Activated gamma-delta T cell treated with Interleukin-2 at 50 U/mL for 16 hours (primary cell): ENCODE measurements at places on chromosomes 7 and 10.

GRCh38 chr7:149655784-149656183 lies 117.6 kb downstream of the ZNF467 start:
- DNase-seq = no peak

DNA sequence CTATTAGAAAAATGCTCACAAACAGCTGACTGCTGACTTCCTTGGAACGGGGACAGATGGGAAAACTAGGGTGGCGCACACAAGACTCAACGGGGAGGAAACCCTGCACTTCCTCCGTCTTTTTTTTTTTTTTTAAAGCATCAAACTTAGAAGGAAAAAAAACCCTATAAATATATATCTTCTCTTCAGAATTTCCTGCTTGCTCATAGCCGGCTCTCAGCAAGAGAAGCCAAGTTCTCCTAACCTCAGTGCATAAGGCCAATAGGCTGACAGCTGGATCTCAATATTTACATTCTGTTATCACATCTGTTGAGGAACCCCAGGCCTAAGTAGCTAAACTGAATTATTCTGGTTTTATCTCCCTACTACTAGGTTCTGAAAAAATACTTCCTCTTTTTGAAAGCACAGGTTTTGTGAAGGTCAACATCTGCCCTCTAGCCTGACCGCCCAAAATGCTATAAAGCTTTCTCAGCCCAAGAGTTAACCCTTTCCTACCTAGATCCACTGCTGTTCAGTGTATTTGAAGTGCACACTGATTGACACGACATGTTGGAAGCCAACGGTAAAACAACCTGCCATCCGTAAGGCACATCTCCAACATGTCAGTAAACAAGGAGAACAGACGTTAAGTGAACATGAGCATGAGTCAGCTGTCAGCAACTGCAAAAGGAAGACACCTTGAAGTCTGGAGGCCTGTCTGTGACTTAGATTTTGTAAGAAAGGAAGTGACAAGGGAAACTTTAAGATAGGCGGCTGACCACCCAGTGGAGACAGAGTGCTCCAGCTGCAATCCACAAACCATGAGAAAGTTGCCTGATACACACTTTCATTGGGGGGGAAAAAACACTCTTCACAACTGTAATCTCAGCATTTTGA lies 83.8 kb downstream of the EBLN1 start:
- DNase-seq = no peak

DNA sequence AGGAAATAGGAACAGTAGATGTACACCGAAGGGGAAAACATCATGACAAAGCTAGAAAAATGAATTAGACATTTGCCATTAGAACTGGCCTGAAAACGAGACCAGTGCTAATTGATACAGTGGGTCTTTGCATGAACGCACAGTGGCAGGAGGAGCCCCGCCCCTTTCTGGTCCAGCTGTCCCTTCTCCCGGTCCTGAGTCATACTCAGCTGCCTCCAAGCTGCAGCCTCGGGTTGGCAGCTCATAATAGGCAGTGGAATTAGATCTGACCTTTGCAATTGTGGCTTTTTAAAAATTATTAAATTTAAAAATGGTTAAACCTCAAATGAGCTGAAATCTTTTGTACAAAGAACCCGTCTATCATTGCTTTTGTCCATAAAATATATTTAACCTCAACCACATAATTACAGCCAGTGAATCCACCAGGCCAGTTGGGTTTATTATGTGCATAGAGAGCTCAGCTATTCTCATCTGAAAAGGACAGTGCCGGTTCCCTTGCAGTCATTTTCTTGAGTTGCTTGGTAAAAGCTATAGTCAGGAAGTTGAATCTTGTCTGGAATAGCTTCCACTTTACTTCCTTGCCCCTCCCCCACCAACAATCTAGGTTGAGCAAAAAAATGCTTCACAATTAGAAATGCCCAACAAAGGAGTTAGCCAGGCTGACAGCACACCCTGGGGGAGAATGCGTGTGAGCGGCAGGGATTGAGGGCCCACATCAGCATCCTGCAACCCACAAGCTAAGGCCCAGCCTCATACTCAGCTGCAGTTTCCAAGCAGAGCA lies 147.1 kb downstream of the BUB3 start:
- no peak for DNase-seq

GRCh38 chr7:3795141-3795540 lies 494.1 kb downstream of the SDK1 start:
- DNase-seq = no peak

GRCh38 chr7:138388673-138389491 lies 71.2 kb upstream of the TRIM24 start:
- no peak for DNase-seq

- no peak for DNase-seq
Observed at GRCh38 chr7:41219276-41219675, 483.6 kb downstream of the INHBA start.

DNA sequence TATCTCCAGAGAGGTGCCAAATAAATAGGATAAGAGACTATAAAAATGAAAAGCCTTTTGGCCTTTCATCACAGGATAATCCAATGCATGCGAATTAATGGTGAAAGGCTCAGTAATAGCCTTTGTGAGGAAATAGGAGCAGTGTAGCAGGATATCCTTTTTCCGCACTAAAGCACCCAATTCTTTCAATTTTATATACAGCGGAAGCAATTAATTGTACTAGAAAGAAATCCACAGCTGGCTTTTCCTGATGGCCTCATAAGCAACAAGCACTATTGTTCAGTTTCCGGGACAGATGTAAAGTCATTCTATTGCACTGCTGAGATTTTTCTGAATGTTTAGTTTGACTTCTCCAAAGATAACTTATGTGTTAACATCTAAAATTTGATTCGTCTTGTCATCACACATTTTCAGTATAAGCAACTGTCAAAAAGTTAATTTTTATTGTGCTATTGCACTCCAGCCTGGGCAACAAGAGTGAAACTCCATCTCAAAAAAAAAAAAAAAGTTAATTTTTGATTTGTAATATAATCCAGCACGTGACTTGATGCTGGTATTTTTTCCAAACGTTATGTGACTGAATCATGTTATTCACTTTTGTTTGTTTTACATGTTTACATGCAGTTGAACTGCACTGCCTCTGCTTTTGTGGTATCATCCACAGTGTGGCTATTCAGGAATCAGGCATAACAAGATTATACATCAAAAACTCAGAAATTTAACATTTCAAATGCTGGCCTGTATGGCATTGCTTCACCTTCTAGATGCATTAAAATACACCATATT lies 8.4 kb upstream of the BMPR1A start:
- no peak for DNase-seq

DNA sequence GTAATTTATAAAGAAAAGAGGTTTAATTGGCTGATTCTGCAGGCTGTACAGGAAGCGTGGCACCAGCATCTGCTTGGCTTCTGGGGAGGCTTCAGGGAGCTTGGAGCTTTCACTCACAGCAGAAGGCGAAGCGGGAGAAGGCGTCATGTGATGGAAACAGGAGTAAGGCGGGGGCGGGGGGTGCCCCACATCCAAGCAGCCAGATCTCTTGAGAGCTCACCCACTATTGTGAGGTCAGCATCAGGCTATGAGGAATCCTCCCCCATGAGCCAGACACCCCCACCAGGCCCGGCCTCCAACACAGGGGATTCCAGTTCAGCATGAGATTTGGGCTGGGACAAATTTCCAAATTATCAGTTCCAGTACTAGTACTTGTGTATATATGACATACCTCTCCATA lies 46.2 kb downstream of the WDR37 start:
- no peak for DNase-seq

DNA sequence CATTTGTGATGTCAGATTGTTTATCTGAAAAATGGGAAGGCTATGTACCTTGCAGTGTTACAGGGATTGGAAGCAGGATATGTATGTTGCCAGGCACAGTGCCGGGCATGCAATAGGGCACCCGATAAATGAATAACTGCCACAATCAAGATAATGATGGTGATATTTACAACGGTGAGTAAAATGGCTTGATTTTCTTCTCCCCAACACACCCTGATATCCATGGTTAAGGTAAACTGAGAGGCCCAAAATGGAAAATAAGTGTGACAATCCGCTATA lies 108.3 kb downstream of the CYP26A1 start:
- no peak for DNase-seq

GRCh38 chr10:128626397-128627000 lies 500.3 kb upstream of the MKI67 start:
- DNase-seq = no peak

GRCh38 chr10:8404721-8405120 lies 350.2 kb downstream of the GATA3 start:
- peak; percentile 34 for DNase-seq

- no peak for DNase-seq
Observed at GRCh38 chr7:115941703-115942268, 88.8 kb downstream of the TFEC start.

- no peak for DNase-seq
Observed at GRCh38 chr7:43108255-43109011, 4.0 kb upstream of the HECW1 start.

DNA sequence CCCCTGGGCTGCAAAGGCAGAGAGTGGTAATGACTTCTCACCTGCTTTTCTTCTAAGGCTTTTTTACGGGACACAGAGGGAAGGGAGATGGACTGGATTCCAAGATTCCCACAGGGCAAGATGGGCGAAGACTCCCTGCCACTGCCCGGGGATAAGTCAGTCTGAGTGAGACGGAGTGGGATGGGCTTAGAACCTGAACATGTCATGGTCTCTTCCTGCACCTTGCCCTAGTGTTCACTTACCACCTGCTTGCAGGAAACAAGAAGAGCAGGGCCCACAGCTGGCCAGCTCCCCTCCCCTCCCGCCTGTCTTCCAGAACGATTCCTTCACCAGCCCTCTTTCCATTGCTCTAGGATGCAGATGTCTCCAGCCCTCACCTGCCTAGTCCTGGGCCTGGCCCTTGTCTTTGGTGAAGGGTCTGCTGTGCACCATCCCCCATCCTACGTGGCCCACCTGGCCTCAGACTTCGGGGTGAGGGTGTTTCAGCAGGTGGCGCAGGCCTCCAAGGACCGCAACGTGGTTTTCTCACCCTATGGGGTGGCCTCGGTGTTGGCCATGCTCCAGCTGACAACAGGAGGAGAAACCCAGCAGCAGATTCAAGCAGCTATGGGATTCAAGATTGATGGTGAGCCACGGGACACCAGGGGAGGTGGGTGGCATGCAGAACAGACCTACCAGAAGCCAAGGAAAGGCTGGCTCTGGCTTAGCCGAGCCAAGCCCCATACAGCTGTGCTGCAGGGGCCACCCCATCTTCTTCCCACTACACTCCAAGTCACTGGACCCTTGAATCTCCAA lies 1.3 kb downstream of the SERPINE1 start:
- no peak for DNase-seq

GRCh38 chr10:86506499-86506898 lies 15.1 kb downstream of the WAPL start:
- DNase-seq = no peak

DNA sequence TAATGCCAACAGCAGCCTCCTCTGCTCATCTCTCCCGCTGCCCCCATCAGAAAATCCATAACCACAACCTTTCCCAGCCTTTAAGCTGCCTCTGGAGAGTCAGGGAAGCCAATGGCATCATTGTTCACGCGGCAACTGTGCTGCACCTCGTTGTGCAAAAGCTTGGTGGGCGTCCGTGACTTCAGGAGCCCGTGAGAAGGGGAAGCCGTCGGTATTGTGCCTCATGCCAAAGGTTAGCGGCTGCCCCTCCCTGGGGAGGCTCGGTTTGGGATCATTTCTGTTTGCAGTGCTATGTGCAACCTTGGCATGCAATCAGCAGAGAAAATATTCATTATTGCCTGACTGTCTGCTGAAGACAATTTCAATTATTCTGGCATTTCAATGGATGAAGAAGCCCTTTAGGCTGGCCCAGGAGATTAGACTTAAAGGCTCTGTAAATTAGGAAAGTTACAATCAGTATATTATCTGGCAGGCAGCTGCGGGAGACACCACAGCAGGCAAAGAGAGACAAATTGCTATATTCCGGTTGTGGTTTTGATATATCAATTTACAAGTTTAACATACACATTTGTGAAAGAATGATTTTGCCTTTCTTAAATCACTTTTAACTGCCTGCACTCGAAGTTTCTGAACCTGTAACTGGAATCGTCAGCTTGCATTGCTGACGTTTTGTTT lies 244.5 kb downstream of the GATA3 start:
- DNase-seq = no peak

- no peak for DNase-seq
Observed at GRCh38 chr10:17820943-17821342, 11.8 kb downstream of the MRC1 start.

DNA sequence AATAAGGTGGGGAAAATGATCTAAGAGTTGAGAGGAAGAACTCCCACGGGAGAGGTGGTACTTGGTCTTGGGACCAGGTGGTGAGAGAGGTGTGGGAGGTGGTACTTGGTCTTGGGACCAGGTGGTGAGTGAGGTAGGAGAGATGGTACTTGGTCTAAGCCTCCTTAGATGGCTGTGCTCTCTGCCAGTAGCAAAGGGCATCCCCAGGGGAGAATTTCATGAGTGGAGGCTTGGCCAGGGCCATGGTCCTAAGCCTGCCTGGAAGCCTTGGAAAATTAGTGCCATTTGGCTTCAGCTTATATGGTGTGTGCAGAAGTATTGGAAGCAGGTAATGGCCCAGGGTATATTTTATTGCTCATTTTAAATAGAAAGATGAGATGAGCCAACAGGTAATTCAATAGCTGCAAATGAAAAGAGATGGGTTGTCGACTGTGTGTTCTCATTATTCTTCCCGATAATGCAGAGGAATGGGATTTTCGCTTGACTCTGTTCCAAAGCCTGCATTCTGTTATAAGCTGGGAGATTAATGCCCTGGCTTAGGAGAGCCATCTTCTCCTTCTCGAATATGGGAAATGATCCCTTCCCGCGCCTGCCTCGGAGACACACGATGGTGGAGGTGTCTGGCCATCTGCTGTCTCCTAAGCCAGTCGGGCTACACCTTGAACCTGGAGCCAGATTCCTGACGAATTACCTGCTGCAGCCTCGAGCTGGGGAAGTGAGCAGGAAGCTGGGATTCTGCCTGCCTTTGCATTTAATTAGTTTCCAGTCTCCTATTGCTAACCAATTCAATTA lies 287.8 kb downstream of the GALNT17 start:
- DNase-seq = no peak

DNA sequence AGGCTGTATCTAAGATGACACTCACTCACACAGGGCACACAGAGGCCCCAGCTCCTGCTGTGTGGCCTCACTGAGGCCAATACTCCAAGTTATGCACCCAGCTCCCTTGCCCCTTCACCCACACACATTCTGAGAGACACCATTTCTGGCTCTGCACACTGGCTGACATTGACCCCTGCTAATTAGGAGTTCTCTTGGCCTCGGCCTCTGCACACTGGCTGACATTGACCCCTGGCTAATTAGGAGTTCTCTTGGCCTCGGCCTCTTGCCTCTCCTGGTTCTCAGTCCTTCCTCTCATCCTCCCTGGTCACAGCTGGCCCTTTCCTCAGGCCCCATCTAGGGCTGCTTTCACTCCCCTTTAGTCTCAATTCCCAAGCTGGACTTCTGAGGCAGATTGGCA lies 97.3 kb downstream of the GRID1 start:
- no peak for DNase-seq

- no peak for DNase-seq
Observed at GRCh38 chr7:128431221-128431620, 21.4 kb upstream of the IMPDH1 start.

DNA sequence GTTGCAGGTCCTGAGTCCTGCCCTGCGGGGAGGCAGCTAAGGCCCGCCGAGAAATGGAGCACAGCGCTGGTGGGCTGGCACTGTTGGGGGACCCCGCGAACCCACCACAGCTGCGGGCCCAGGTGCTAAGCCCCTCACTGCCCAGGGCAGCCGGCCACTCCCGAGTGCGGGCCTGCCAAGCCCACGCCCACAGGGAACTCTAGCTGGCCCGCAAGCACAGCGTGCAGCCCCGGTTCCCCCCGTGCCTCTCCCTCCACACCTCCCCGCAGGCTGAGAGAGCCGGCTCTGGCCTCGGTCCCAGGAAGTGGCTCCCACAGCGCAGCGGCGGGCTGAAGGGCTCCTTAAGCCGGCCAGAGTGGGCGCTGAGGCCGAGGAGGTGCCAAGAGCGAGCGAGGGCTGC lies 3.5 kb upstream of the NSMCE4A start:
- DNase-seq = no peak
